ENCODE measurements at places on chromosomes 13 and 19. TPM values are rescaled to one million over a fixed set of nuclear protein-coding genes. Genes with fewer than 3 reads are reported as not detected.

Gene IRGC
- total RNA-seq: not detected

Gene KPTN
- 23.8 TPM for total RNA-seq

Gene TRPM4
- total RNA-seq: 44.2 TPM

Gene ADGRE2
- 8.4 TPM for total RNA-seq

Gene KCNRG
- 2.5 TPM for total RNA-seq

Gene CYP2A6
- 0.57 TPM for total RNA-seq

Gene MEIOSIN
- 2.1 TPM for total RNA-seq

Gene RASIP1
- 1.9 TPM for total RNA-seq

Gene THSD8
- 33.3 TPM for total RNA-seq

Gene VMAC
- total RNA-seq: 2.1 TPM

Gene SIGLEC14
- not detected for total RNA-seq

GRCh38 chr19:11281356-11282049 is 14.5 kb upstream of the TSPAN16 start:
- H3K4me3 ChIP-seq: no peak overlapping the region
- H3K36me3 ChIP-seq: no peaks in the 10 kb centered on the region
- DNase-seq: no peak
- H3K27me3 ChIP-seq: no peaks in the 10 kb centered on the region

GRCh38 chr13:101178406-101178805 is 237.9 kb downstream of the NALCN start:
- no peaks in the 10 kb centered on the region for H3K36me3 ChIP-seq
- H3K27ac ChIP-seq: no peak overlapping the region
- H3K27me3 ChIP-seq: no peaks in the 10 kb centered on the region
- no peak for DNase-seq
- H3K4me1 ChIP-seq: no peaks in the 10 kb centered on the region

- peak; percentile 58 for DNase-seq
- H3K4me3 ChIP-seq: no peak overlapping the region
- H3K36me3 ChIP-seq: no peaks in the 10 kb centered on the region
Observed at GRCh38 chr19:41792513-41793413, 3.6 kb upstream of the CEACAM3 start.

DNA sequence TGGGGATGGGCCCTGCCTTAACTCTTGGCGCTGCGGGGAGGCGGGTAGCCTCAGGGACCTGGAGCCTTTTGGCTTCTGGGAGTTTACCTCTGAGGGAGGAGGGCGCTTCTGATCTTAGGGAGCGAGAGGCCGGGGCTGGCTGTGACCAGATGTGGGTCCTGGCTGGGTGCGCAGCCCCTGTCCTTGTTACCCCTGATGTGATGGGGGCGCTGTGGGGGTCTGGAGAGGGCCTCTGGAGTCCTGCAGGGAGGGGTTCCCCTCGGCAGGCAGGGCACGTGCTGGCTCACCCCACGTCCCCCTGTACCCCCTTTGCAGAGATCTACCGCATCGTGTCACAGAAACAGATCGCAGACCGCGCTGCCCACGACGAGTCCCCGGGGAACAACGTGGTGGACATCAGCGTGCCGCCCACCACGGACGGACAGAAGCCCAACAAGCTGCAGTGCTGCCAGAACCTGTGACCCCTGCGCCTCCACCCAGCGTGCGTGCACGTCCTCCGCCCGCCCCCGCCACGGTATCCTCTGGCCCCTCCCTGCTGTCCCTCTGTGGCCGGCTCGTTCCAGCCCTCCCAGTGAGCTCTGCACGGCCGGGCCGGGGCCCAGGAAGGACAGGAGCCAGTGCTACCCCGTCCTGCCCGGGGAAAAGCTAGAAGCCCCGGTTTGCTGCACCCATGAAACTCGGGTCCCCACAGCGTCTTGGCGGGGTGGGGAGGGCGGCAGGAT is 9.8 kb upstream of the MARCHF2 start:
- H3K36me3 ChIP-seq: peaks cover 6% of the 10 kb centered on the region
- no peak overlapping the region for H3K4me3 ChIP-seq
- H3K27me3 ChIP-seq: no peaks in the 10 kb centered on the region
- no peak overlapping the region for H3K27ac ChIP-seq

GRCh38 chr13:85638265-85638664 is 161.0 kb downstream of the SLITRK6 start:
- H3K4me1 ChIP-seq: no peaks in the 10 kb centered on the region
- DNase-seq: no peak
- H3K36me3 ChIP-seq: no peaks in the 10 kb centered on the region
- H3K4me3 ChIP-seq: no peak overlapping the region

DNA sequence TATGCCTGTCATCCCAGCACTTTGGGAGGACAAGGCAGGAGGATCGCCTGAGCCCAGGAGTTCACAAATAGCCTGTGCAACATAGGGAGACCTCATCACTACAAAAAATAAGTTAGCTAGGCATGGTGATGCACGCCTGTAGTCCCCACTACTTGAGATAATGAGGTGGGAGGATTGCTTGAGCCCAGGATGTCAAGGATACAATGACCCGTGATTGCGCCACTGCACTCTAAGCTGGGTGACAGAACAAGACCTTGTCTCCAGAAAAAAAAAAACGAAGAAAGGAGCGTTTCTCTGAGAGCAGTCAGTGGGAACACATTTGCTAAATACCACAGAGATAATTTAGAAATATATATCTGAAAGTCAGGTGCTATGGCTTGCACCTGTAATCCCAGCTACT is 11.9 kb downstream of the CDADC1 start:
- no peak overlapping the region for H3K27ac ChIP-seq
- H3K4me1 ChIP-seq: no peaks in the 10 kb centered on the region
- DNase-seq: no peak
- H3K27me3 ChIP-seq: no peaks in the 10 kb centered on the region
- H3K36me3 ChIP-seq: peaks cover 26% of the 10 kb centered on the region
- no peak overlapping the region for H3K4me3 ChIP-seq

DNA sequence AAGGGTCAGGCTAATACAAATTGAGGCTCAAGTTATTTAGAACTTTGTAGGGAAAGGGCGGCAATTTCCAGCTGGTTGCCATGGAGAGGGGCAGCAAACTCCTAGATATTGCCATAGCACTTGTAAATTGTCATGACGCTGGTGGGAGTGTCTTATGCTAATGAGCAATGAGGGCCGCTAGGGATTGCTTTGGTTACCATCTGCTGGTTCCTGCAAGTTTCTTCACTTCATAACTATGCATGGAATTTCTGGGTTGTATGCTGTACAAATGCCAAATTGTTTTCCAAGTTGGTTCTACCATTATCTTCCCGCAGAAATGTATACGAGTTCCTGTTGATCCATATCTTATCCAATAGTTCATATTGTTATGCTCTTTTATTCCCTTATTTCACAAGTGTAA is 1339.4 kb downstream of the EFNB2 start:
- H3K4me1 ChIP-seq: no peaks in the 10 kb centered on the region
- DNase-seq: no peak
- H3K4me3 ChIP-seq: no peak overlapping the region
- H3K27ac ChIP-seq: no peak overlapping the region
- no peaks in the 10 kb centered on the region for H3K36me3 ChIP-seq

- no peaks in the 10 kb centered on the region for H3K27me3 ChIP-seq
- H3K4me1 ChIP-seq: no peaks in the 10 kb centered on the region
- no peak for DNase-seq
- no peak overlapping the region for H3K27ac ChIP-seq
- H3K36me3 ChIP-seq: no peaks in the 10 kb centered on the region
- no peak overlapping the region for H3K4me3 ChIP-seq
Observed at GRCh38 chr13:106090001-106090400, 445.5 kb downstream of the EFNB2 start.

- H3K27me3 ChIP-seq: no peaks in the 10 kb centered on the region
- H3K4me1 ChIP-seq: no peaks in the 10 kb centered on the region
- H3K4me3 ChIP-seq: no peak overlapping the region
- no peak for DNase-seq
- H3K36me3 ChIP-seq: no peaks in the 10 kb centered on the region
- no peak overlapping the region for H3K27ac ChIP-seq
Observed at GRCh38 chr13:94256721-94257120, 222.8 kb downstream of the DCT start.

GRCh38 chr13:109332506-109333499 is 453.6 kb downstream of the IRS2 start:
- no peak for DNase-seq
- no peaks in the 10 kb centered on the region for H3K27me3 ChIP-seq

- no peaks in the 10 kb centered on the region for H3K36me3 ChIP-seq
- peaks cover 27% of the 10 kb centered on the region for H3K4me1 ChIP-seq
- H3K27ac ChIP-seq: no peak overlapping the region
- DNase-seq: no peak
Observed at GRCh38 chr13:110509971-110510786, 51.3 kb downstream of the RAB20 start.

DNA sequence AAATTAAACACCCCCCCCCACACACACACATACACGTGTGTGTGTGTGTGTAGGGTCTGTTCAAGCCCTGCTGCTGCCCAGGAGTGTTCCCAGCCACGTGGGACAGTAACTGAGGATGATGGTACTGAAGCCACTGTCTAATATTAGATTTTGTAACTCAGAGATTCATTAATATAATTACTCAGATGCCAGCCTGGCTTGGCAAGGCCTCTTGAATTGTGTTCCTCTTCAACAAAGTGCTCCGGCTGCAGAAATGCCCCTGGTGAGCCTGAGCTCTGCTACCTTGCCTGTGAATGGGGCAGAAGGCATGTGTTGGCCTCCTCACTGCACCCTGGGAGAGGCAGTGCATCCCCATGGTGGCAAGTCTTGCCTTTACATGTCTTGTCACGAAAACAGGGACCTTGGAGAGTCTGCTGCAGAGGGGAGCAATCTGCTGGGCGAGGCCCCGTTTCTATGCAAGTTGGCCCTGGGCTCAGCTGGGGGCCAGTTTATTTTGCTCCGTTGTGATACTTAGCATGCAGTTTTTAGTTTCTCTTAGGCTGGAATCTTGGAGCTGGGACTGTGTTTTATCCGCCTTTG is 44.0 kb downstream of the NFIX start:
- no peak overlapping the region for H3K4me3 ChIP-seq
- peaks cover 49% of the 10 kb centered on the region for H3K4me1 ChIP-seq
- H3K27me3 ChIP-seq: no peaks in the 10 kb centered on the region
- H3K27ac ChIP-seq: no peak overlapping the region
- DNase-seq: no peak
- H3K36me3 ChIP-seq: no peaks in the 10 kb centered on the region

DNA sequence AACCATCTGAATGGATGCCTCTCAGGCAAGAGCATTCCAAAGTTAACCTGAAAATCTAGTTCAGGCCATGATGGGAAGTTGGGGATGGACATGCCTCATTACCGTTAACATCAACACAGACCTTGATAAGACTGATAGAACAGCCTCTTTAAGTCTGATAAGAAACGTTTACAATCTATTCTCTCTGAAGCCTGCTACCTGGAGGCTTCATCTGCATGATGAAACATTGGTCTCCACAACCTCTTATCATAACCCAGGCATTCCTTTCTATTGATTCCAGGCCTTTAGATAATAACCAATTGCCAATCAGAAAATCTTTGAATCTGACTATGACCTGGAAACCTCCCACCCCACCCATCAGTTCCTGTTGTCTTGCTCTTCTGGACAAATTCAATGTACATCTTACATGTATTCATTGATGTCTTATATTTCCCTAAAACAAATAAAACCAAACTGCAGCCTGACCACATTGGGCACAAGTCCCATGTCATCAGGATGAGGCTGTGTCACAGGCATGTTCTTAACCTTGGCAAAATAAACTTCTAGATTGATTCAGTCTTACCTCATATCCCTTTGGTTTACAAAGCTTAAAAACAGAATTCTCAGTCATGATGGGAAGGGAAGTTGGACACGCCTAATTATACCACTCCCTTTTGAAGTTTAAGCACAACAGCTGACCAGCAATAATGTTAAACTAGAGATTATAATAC is 843.8 kb upstream of the SPRY2 start:
- no peak for DNase-seq
- H3K27me3 ChIP-seq: no peaks in the 10 kb centered on the region
- no peaks in the 10 kb centered on the region for H3K4me1 ChIP-seq
- H3K4me3 ChIP-seq: no peak overlapping the region
- no peaks in the 10 kb centered on the region for H3K36me3 ChIP-seq

- peak overlapping the region; percentile 70 for H3K4me3 ChIP-seq
- no peak for DNase-seq
- no peaks in the 10 kb centered on the region for H3K27me3 ChIP-seq
- H3K27ac ChIP-seq: peak overlapping the region; percentile 70
- peaks cover 16% of the 10 kb centered on the region for H3K4me1 ChIP-seq
Observed at GRCh38 chr19:33302974-33303790, 848 bp upstream of the CEBPA start.

GRCh38 chr19:54616821-54617560 is 13.3 kb upstream of the LILRB1 start:
- no peak overlapping the region for H3K27ac ChIP-seq
- 0 out of 2 replicates have a peak, but pooled peaks cover 12% of the 10 kb centered on the region for H3K27me3 ChIP-seq
- DNase-seq: no peak
- H3K36me3 ChIP-seq: no peaks in the 10 kb centered on the region

- no peaks in the 10 kb centered on the region for H3K27me3 ChIP-seq
- no peaks in the 10 kb centered on the region for H3K36me3 ChIP-seq
- H3K27ac ChIP-seq: no peak overlapping the region
- no peaks in the 10 kb centered on the region for H3K4me1 ChIP-seq
- no peak overlapping the region for H3K4me3 ChIP-seq
- DNase-seq: no peak
Observed at GRCh38 chr13:40220299-40220935, 446.0 kb downstream of the FOXO1 start.

DNA sequence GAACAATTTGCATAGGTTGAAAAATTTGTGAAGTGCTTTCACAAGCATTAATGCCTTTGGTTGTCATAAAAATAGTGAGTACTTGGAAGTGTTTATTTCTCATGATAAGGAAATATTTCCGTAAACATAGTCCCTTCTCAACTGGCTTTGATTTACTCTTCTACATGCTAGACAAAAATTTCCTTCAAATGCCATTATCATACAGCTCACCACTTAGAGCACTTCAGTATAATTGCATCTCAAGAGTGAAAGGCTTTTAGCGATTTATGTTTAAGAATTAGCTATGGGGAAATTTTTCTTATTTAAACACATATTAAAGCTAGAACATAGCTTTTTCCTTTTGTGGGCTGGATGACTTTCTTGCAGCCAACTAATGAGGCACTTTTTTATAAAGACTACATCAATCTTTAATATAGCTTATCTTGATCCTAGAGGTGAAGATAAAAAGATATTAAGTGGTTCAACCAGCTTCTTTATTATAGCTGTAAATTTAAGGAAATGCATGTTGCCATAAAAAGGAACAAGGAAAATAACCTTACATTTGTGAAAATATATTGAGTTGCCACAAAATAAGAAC is 656.8 kb downstream of the SLITRK6 start:
- H3K36me3 ChIP-seq: no peaks in the 10 kb centered on the region
- H3K4me3 ChIP-seq: no peak overlapping the region
- H3K27ac ChIP-seq: no peak overlapping the region
- DNase-seq: no peak
- no peaks in the 10 kb centered on the region for H3K27me3 ChIP-seq
- H3K4me1 ChIP-seq: no peaks in the 10 kb centered on the region

DNA sequence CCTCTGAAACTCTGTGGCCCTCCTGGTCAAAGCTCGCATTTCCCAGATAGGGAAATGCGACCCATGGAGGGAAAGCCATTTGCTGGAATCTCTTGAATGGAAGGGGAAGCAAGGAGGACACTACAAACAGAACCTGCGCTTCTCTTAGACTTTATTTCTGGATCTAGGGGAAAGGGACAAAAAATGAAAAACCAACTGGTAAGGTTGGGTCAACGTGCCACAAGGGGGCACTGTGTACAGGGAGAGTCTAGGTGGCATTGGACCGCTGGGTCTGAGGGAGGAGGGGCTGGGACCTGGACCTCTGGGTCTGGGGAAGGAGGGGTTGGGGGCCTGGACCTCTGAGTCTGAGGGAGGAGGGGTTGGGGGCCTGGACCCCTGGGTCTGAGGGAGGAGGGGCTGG is 5.0 kb downstream of the KLK4 start:
- no peak for DNase-seq
- H3K27ac ChIP-seq: no peak overlapping the region
- no peaks in the 10 kb centered on the region for H3K27me3 ChIP-seq
- H3K4me1 ChIP-seq: peaks cover 4% of the 10 kb centered on the region

Measured in HCT116 (cell line).